H1 (cell line): ENCODE measurements at places on chromosomes 4 and X.
A peak's percentile ranks its signal among the peaks of the same experiment; 100 is the strongest.

DNA sequence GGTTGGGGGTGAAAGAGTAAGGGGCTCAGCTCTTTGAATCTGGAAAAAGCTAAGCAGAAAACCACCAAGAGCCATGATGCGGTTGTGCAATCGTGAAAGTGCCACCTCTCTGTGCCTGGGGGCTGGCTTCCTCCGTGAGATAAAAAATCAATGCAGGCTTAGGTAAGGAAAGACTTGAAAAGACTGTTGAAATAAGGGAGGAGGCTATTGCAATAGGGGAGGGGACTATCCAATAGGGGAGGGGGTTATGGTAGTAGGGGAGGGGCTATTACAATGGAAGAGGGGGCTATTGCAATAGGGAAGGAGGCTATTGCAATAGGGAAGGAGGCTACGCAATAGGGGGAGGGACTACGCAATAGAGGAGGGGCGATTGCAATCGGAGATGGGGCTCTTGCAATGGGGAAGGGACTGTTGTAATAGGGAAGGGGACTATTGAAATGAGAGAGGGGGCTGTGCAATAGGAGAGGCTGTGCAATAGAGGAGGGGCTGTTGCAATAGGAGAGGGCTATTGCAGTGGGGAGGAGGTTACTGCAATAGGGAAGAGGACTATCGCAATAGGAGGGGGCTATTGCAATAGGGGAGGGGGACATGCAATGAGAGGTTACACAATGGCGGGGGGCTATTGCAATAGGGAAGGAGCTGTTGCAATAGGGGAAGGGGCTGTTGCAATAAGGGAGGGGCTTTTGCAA is 162.3 kb upstream of the PSAPL1 start:
- DNase-seq, result no peak

DNA sequence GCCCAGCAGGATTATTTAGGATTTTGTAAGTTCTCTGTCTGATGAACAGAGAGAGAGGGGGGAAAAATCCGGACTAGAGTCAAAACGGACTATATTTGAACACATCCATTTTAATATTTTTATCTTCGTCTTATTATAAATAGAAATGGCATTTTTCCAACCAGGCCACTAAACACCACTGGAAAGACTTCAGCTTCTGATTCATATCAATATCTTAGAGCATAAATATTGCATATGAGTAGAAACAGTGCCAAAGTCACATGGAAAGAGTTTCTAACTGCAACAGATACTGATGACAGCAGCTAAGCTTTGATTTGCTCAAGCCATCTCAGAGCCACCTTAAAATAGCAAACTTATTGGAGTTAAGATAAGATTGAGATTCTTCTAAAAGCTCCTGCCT is 456 bp downstream of the PPARGC1A start:
- DNase-seq, result no peak

DNA sequence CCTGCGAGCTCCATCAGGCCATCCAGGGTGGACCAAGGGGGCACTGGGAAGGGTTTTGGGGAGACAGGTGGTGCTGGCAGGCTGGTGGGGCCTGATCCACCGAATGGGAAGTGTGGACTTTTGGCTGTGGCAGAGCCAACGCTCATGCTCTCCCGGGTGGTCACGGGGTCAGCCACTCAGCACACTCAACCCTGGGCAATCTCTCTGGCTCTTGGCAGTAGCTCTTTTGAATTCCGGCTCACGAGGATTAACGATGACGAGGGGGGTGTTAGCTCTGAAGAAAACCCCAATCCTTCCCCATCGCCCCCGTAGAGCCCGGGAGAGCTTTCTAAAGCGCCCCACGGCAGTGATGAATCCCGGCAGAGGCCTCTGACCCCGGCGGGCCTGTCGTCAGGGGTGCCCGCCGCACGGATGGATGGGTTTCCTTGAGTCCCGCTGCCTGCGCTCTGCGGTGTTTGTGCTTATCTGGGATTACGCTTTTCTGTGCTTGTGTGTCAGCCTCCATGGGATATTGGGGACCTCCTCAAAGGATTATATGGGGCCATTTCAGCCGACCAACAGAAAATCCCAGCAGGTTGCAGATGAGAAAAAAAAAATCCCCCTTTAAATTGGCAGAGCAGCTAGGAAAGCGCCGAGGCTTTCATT is 156.8 kb upstream of the PSAPL1 start:
- no peak for DNase-seq

DNA sequence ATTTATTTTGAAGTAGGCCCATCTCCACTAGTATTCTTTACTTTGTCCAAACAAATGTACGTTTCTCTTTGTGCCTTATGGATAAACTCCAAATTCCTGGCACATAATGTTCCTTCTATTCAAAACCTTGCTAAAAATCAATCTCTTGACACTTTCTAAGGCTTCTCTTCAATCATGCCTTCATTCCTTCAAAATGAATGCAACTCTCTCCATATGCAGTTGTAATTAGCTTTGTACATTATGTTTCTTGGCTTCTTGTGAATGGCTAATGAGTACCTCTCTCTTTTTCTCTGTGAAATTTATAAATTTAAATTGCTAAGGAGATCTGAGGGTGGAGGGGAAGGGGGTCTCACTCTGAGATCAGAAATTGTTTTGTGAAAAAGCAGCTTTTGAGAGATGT is 24.0 kb upstream of the ANK2 start:
- DNase-seq, result no peak

- no peak for DNase-seq
These were observed 156.7 kb downstream of the TENT5D start for GRCh38 chrX:80576806-80577533.

- DNase-seq, result no peak
These were observed 24.3 kb downstream of the ADD1 start for GRCh38 chr4:2867758-2868491.

- no peak for DNase-seq
These were observed 96.4 kb downstream of the CHIC2 start for GRCh38 chr4:53967986-53968385.

DNA sequence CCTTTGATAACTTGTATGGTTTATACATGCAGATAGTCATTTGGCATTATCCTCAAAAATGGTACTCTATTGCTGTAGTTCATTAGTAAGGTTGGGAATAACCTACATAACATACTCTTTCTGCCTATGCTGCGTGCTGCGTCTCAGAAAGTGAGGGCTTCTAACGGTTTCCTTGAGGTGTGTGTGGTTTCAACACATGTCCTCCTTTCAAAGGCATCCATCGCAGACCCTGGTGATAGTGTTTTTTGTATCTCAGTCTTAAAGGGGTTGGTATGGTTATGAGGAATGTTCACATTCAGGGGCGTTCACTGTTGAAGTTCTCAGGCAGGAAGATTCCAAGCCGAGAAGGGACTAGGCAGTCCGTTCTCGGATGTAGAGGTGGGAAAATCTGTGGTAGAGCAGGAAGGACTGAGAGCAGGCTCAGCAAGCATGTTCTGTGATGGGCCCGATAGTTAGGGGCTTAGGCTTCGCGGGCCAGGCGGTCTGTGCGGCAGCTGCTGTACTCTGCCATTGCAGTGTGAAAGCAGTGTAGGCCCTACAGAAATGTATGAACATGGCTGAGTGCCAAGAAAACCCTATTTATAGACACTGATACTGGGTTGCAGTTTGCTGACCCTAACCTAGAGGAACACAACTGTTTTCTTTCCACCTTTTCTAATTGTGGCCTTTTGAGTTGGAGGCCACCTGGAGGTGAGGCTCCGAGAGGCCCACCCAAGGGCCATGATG is 123.2 kb downstream of the GPR143 start:
- no peak for DNase-seq

DNA sequence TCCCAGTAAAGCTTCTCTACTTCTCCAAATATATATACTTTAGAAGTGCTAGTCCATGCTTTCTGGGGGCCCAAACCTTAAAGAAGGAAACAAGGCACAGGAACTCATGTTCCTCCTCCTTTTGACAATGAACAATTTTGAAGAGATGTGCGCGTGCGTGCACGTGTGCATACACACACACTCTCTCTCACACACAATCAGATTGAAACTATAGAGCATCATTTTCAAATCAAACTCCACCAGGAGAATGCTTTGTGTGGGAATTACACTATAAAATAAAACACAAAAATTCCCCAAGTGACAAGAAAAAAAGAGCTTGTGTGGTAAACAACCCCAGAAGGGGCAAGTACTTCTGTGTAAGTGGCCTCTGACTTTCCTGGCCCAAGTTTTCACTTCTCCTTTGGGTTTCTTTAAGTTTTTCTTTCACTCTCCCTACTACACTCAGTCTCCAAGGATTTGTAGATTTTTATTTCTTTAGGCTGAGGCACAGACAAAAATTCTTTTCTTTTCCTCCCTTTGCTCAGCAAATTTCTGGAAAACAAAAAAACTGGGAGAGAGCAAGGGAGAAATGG is 46.6 kb upstream of the SHISA3 start:
- no peak for DNase-seq

GRCh38 chr4:4398430-4398829 is 11.5 kb downstream of the NSG1 start:
- DNase-seq, result no peak

DNA sequence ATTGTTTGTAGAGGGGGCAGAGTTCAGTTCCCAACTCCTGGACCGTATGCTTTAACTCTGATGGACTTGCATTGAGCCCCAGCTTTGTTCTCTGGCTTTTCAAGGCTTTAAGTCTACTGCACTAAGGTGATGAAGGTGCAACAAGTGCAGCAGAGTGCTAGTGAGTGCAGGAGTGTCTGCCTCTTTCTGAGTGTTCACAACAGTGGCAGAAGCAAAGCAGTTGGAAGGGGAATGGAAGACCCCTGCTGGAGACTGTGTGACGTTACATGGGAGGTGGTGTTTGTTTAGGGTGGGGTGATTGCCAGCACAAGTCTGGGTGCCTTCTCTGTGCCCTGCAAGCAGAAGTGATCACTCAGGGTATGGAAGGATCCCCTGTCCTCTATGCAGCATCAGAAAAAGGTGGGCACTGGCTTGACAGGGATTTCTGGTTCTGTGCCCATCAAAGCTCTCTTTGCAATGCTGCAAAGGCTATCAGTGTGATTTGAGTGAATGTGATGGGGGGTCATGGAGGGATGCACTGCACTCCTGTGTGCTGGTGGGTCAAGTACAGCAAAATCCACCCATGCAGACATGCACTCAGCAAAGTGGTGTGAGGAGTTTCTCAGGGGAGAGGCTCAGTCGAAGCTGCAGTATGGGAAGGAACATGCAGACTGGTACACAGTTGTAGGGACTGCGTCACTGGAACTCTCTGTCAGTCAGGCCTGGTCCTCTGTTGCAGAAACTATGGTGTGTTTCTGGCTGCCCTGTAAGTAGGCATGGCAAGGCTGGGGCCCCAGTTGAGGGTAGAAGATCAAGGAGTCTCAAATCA is 70.9 kb upstream of the UGT2B7 start:
- DNase-seq, result peak; percentile 47

DNA sequence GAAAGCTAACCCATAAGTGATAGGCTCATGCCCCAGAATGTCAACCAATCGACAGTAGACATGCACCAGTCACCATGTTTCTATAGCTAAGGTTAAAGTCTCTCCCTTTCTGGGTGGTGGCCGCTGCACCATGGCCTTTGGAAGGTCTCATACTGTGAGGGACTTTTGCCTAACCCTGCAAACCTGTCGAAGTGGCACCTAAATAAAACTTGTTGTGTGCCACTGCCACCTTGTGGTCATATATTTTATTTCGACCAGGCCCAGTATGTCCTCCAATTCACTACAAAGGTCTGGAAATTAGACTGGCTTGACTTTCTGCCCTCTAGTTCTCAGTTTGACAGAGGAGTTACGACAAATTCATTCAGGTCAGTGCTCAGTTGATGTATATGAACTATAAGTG is 163.1 kb downstream of the SMARCA1 start:
- no peak for DNase-seq

GRCh38 chr4:15233264-15233597 is 194.6 kb upstream of the C1QTNF7 start:
- no peak for DNase-seq

DNA sequence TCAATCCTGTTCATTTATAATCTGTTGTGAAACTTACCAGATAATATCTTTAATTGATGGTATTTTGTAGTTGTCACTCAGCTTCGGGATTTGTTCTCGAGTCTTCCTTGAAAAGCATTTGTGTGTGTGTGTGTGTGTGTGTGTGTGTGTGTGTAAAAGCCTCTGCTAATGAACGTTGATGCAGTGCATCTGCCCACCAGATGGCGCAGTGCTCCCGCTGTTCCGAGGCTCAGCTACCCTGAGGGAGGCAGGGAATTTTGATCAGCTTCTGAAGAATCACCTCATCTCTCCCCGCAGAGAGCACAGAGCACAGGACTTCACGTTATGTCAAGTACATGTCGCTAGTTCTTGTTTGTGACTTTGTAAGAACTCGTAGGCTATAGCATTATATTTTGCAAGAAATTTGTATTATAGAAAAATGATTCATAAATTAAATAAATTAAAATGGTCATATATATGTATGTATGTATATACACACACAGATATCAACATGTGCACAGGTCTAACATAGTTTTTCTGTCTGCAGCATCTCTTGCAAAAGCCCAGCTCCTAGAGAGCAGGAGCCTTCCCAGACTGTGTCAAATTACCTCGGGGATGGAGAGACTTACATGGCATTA is 316.7 kb upstream of the IGFBP7 start:
- DNase-seq, result peak; percentile 81

DNA sequence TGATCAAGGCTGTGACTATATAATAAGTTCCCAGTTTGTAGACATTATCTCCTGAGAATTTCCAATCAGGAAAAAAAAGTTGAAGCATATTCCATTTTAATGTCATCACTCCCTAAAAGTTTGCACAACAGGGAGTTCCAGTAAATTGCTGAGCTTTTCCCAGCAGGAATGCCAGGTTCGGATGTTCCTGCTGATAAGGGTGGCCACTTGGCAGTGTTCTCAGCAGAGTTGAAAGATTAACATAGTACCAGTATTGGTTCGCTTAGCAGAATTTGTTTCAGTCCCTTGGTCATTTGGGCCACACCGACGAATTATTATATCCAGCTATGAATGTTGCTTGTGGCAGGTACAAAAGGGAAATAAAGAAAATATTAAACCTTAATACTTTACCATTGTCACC is 5.2 kb upstream of the CXCL2 start:
- no peak for DNase-seq

DNA sequence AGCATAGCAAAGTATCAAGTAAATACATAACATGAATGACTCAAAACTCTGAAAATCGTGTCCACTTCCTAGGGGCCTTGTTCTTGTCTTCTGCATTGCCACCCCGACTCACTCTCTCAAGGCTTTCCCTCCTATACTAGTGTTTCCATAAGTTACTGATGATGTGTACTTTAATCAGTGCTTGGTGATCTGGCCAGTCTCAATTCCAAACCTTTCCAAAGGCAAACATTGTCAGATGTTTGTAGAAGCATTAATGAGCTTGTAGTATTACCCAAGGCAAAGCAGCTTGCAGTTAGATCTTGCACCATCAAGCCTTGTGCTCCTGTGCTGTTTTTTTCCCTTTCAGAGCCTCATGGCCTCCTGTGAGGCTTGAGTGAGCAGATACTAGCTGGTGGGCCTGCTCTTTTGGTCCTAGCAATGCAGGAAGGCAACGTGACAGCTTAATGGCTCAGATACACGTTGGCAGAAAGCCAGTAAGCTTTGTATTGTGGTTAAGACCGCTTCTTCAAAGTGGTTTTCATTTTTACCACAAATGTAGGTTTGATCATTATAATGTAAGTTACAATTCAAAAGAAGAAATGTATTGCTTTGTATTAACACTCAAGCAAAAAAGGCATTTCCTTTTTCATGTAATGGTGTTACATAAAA is 51.8 kb downstream of the RBPJ start:
- DNase-seq, result no peak
